NCI-H69 (cell line): ENCODE measurements at places on chromosomes 16 and 17.

DNA sequence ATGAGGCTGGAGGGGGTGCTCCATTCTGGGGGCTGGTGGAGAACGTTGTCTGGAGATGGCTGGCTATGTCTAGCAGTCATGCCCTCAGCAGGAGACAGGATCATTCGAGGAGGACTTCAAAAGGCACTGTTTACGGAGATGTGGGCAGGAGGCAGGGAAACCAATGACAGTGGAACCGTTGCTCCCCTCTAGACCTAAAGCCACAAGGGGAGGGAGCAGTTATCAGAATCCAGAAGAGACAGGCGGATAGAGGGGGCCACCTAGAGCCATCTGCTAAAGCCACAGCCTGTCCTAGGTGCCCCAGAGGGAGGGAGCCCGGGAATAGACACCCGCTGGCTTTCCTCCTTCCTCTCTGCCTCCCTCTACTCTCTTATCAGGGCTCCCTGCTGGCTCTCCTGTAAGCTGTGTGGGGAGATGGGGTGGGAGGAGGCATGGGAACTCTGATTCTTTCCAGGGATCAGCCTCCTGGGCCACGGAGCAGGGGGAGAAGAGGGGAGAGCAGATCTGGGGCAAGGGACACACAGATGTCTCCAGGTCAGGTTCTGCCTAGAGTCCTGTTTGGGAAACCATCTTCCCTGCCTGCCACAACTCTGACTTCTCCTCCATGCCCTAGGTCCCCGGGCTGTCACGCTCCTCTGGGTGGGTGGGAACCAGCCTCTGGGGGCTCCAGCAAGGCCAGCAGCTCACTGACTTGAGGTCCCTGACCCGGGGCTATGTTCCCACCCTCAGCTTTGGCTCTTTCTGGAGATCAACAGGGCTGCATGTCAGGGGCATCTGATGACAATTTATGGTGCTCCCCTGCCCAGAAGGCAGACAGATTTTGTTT is 42.3 kb downstream of the IRX3 start:
- DNase-seq, result peak; percentile 14

DNA sequence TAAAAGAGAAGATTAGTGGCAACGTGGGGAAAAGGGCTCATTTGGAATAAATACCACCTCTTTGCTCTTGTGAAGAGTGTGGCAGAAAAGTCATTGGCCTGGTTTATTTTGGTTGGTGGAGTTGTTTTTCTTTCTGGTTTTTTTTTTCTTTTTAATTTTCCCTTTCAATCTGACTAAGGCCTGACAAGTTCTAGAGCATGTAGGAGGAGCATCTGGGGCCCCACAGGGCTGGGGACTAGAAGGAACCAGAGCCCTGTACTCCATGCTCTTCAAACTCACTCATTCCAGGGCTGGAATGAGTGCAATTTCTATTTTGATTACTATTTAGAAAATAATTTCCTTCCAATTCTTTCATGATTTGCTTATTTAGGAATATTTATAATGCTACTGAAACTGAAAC is 13.3 kb downstream of the IRX5 start:
- no peak for DNase-seq

GRCh38 chr17:44935116-44935515 is 12.5 kb downstream of the KIF18B start:
- DNase-seq, result no peak

DNA sequence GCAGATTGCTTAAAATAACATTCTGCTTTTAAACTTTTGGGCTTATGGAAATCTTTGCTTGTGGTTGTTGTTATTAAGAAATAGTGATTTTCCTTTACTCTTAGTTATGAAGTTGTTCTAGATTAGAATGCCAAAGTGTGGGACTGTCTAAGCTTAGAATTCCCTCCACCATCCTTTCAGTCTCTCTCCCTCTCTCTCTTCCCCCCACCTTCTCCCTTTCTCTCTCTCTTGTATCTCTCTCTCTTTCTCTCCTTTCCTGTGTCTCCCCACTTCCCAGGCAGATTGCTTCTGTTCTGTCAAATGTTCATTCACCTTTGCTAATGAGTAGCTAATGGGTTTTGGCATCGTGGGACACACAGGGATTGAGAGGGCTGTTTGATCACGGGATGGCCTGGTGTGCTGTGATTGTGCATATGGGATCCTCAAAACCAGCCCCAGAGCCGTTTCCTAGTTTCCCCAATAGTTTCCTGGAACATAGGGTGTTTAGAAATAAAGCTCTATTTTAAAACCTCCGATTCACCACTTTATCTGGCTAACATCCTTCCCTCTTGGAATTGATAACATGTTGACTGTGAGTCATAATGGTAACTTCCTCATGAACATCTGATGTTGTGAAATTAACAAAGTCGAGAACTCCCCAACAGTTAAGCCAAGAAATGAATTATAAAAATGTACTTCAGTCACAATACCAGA is 502.6 kb downstream of the TMEM114 start:
- no peak for DNase-seq

- peak; percentile 54 for DNase-seq
These were observed 19.2 kb downstream of the ACTG1 start for GRCh38 chr17:81493198-81494038.

DNA sequence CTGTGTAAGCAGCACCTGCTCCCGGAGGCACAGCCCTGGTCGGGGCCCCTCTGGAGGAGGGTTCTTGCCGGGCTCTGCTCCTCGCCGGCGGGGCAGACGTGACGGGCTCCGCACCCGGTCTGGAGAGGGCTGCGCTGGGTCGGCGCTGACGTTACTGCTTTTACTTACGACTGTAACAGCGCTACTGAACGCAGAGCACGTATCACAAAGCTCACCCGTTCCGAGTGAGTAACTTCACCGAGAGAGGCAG is 1.3 kb upstream of the RAB40C start:
- DNase-seq, result peak; percentile 68

GRCh38 chr17:2986925-2987324 is 76.5 kb downstream of the OR1D5 start:
- DNase-seq, result no peak

GRCh38 chr17:58205936-58206335 is 13.1 kb downstream of the MKS1 start:
- no peak for DNase-seq

GRCh38 chr17:50790618-50791017 is 23.3 kb upstream of the ANKRD40CL start:
- DNase-seq, result no peak

DNA sequence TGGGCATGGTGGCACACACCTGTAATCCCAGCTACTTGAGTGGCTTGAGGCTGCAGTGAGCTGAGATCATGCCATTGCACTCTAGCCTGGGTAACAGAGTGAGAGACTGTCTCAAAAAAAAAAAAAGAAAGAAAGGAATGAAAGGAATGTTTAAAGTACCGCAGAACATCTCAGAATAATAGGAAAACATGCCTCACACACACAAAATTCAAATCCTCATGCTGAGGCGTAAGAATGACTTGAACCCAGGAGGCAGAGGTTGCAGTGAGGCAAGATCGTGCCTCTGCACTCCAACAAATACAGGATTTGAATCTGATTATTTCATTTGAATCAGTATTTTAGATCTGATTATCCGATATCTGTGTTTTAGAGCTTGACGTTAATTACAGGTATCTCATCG is 21.3 kb upstream of the GAA start:
- no peak for DNase-seq

- DNase-seq, result no peak
These were observed 16.5 kb downstream of the TBX2 start for GRCh38 chr17:61416211-61416539.

DNA sequence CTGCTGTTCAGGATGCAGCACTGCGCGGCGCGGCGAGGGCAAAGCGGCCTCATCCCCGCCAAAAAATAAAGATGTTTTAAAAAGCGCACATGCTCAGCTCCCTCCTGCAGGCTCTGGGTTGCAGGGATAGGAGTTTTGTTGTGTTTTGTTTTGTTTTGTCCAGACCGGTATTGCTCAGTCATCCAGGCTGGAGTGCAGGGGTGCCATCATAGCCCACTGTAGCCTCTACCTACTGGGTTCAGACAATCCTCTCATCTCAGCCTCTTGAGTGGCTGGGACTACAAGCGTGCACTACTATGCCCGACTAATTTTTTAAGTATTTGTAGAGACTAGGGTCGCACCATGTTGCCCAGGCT is 636 bp downstream of the WWOX start:
- DNase-seq, result no peak

DNA sequence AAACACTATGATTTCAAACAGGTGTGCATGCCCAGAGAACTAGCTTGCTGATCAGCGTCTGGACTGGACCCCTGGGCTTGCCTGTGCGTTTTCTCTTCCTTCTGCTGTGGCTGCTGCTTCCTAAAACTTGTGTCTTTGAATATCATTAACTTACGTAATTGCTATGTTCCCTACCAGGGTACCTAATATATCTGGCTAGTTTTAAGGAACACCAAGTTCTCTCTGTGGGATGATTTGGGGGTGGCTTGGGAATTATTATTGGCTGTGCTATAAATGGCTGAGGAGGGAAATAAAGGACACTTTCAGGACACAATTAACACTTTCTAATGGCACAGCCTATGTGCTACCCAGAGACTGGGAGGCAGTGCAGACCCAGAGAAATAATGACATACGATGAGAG is 606.0 kb upstream of the RBFOX1 start:
- no peak for DNase-seq

- peak; percentile 78 for DNase-seq
These were observed 732 bp downstream of the TNRC6A start for GRCh38 chr16:24729951-24730815.

- DNase-seq, result no peak
These were observed 224.3 kb downstream of the MSI2 start for GRCh38 chr17:57480438-57481196.

DNA sequence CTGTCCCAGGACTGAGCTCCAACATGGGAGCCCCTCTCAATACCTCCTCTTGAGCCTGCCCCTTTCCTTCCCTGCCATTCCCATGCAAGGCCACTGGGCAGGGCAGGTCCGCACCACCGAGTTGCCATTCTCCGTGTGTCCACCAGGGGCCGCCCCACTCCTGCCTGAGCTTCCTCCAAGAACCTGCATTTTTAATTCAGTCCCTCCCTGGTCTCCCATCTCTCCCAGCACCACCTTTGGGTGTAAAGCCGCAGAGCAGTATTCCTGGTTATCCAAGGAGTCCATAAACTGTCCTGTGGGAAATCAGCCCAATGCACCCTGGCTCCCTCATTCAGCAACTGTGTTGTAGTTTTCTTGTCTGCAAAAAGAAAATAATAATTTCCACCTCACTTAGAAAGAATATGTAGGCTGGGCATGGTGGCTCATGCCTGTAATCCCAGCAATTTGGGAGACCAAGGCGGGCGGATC is 15.9 kb upstream of the ANKRD40CL start:
- peak; percentile 89 for DNase-seq

DNA sequence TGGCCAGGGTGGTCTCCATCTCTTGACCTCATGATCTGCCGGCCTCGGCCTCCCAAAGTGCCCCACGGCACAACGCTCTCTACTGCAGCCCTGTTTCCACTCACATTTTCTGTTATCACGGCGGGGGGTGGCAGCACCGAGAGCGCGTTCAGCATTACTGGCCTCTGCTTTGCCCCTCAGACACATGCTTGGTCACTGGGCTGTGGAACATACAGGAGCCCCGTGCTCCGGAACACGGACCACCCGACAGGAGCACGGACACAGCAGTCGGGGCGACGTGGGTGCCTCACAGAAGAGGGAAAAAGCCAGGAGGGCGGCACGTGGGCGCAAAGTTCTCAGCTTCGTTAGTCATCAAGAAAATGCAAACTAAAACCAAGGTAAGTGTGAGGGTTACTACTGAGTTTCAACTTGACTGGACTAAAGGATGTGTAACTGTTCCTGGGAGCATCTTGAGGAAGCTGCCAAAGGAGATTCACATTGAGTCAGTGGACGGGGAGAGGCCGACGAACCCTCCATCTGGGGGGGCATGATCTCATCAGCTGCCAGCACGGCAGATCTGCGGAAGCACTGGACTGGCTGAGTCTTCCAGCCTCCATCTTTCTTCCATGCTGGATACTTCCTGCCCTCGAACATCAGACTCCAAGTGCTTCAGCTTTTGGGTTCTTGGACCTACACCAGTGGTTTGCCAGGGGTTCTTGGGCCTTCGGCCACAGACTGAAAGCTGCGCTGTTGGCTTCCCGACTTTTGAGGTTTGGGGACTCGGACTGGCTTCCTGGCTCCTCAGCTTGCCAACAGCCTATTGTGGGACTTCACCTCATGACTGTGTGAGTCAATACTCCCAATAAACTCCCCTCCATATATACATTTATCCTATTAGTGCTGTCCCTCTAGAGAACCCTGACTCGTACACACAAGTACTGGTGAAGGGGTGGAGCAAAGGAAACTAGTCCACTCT is 106.8 kb downstream of the ZNF778 start:
- DNase-seq, result no peak

DNA sequence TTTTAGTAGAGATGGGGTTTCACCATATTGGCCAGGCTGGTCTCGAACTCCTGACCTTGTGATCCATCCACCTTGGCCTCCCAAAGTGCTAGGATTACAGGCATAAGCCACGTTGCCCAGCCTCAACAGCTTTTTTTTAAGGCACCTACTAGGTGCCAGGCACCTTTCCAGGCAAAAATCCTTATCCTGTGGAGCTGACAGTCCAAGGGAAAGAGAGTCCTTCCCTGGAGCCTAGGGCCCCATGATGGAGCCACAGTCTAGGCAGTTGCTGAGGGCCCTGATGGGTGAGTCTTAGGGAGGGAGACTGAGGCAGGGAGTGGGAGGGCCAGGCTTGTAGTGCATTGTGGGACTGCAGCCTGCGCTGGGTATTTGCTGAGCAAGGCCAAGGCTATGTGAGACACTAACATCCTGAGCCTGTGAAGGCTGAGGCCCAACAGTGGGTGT is 79.6 kb upstream of the TOB1 start:
- DNase-seq, result no peak

GRCh38 chr16:87834668-87835473 is 34.4 kb downstream of the SLC7A5 start:
- peak; percentile 51 for DNase-seq

DNA sequence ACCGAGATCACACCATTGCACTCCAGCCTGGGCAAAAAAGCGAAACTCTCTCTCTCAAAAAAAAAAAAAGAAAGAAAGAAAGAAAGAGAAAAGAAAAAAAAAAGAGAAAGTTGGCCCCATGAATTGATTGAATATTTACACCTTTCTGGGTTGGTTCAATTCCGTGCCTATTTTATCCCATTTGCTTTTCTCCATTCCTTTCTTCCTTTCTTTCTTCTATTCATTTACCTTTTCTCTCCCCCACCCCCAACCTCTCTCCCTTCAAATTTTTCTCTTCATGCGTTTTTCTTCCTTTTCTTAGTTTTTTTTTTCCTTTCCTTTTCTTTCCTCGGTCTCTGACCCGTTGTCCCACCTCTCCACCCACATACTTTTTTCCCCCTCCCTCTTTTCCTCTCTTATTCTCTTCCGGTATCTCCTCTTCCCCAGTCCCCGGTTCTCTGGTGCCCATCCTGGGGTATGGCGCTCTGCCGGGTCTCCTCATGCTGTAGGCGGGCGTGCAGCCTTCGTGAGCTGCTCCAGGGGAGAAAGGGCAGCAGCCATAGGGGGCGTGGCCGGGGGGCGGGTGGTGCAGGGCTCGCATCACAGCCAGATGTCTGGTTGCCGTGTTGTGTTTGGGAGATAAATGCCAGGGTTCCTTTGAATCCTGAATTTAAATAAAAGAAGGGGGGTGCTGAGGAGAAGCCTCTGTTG is 5.3 kb upstream of the COL1A1 start:
- DNase-seq, result peak; percentile 70
